ENCODE measurements at places on chromosomes 6 and 20.

DNA sequence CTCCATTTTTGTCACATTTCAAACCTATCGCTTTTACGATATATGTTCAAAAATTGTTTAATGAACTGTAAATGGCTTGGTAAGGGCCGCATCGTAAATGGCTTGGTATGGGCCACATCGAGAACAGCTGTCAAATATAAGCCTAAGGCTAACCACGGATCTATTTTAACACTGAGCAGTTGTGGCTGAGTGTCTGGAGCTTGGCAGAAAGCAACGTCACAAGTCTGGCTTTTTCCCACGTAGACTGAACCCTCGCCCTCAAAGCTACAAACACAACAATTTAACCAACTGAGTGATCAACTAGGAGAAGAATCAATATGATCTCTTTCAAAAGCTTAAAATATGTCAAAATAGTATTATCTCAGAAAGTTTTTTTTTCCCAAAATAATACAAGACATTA lies 71.4 kb upstream of the PRSS16 start:
- no peak for DNase-seq

DNA sequence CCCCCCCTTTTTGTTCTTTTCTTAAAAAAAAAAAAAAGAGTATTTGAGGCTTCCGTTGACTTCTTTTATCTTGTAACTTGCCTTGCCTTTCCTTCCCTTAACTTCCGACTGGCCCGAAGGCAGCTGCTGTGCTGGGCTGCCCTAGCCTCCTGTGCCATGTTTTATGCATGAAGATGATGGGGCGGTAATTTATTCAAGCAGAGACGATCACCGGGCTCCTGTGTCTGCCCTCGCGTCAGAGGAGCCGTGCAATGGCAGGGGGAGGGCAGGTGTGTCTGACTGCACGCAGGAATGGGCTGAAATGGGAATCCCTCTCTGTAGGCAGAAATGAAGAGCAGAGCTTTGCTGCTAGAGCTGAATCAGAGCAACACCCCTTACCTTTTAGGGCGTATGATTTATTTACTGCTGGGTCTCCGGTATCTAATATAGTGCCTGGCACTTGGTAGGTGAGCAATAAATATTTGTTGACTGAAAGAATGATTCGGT lies 106.3 kb upstream of the RIPOR2 start:
- no peak for DNase-seq

- DNase-seq: no peak
Observed at GRCh38 chr6:47729019-47729418, 30.6 kb downstream of the ADGRF4 start.

GRCh38 chr20:54088430-54088829 lies 18.0 kb upstream of the BCAS1 start:
- no peak for DNase-seq

DNA sequence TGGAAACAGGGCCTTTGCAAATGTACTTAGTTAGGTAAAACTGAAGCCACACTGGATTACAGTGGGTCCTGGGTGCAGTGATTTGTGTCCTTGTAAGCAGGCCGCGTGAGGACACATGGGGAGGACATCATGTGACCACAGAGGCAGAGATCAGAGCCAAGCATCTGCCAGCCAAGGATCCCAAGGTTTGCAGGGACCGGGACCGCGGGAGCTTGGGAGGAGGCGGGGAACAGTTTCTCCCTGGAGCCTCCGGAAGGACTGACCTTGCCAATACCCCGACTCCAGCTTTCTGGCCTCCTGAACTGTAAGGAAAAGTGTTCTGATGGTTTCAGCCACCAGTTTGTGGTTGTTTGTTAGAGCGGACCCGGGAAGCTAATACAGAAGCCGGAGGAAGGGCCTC lies 500.9 kb downstream of the PREX1 start:
- DNase-seq: no peak

DNA sequence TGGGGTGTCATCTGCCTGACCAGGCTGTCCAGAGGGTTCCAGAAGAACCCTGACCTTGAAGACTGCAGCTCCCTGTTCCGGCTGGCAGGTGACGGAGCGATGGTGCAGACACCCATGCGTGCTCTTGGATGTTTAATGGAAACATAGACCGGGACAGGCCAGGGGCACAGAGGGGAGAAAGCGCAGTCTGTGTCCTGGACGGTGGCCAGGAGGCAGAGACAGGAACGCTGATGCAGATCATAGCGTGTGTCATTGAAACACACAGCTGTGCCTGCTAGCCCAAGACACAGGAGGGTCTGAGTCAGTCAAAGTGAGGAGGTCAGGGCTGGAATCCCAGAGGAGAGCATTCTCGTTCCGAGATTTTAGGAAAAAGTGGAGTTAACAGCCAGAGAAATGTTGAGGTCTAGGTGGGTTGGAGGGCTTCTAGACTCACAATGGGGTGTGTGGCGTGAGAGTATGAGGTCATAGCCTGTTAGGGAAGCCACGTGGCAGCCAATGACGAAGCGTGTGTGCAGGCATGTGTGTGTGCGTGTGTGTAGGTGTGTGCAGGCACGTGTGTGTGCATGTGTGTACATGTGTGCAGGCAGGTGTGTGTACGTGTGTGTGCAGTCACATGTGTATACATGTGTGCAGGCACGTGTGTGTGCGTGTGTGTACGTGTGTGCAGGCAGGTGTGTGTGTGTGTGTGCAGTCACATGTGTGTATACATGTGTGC lies 167.0 kb downstream of the ERMARD start:
- no peak for DNase-seq

Measured in iPS DF 6.9 (cell line).